ENCODE measurements at places on chromosomes 13 and 19.

DNA sequence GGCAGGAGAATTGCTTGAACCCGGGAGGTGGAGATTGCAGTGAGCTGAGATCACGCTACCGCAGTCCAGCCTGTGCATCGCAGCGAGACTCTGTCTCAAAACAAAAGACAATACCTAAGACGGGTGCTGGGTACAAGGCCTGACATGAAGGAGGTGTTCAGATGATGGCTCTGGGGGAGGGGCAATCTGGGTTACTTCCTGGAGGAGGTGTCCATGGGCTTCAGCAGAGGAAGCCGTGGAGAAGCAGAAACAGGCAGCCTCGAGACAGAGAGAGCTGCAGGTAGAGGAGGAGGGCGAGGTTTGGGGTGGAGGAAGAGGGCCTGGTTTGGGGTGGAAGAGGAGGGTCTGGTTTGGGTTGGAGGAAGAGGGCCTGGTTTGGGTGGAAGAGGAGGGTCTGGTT lies 3.6 kb downstream of the MISP start:
- no peak for DNase-seq

DNA sequence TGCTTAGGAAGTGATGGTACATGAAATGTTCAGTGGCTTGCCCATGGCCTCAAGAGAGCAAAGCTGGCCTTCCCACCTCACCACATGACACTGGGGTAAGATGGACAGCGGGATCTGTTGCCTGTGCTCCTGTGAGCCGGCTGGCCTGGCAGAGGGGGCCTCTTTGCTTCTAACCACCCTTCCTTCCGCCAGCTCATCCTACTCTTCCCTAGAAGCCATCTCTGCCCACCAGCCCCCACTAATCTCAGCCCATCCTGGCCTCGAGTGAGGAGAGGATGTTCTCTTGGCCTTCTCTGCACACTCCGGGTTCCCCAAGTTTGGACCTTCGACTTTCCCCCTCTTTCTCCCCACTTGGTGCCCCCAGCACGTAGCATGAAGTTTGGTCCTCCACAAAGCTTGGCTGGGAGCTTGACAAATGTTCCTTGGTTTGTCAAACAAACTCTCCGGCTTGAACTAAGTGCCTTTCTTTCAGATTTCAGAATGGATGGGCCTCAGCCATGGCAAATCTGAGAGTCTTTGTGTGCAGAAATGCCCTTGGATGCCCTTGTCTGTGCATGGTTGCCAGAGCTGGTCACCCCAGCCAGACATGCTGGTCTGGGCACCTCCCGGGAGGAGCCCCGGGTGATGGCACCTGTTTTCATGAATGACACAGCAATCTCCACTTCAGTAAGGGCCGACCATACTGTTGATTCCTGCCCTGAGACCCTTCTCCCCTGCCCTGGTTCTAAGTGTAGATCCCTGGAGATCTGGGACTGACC lies 145.5 kb downstream of the URI1 start:
- DNase-seq: no peak

- no peak for DNase-seq
Measured at GRCh38 chr19:44741258-44741731, 7.2 kb upstream of the BCL3 start.

DNA sequence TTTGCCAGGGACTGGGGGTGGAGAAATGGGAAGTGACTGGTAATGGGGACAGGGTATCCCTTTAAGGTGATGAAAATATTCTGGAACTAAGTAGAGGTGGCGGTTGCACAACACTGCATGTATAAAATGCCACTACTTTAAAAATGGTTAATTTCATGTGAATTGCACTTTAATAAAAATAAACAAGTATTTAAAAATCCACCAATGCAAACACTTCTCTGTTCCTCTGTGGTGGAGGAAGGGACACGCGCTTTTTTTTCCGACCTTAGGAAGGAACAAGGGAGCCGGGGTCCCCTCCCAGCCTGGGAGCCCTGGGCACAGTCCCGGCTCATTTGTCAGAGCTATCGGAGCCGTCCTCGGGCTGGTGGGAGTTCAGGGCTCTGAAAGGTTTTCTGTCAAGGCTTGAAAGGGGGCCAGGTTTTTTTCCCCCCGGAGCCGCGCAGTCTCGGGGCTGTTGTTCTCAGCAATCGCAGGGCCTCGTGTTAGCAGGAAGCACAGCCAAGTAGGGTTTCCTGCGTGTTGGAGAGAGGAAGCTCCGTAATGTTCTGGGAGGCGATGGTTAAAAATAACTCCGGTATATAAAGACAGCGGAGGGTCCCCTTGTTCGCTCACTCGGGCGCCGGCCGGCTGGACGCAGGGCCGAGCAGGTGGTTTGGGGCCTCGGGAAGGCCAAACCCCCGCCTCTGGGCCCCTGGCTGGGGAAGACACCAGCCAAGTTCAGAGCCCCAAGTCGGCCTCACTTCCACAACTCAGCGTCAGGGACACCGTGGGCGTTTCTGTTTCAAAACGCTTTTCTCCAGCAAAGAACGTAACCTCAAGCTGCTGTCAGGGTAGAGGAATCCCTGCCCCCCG lies 41.2 kb upstream of the KLF2 start:
- DNase-seq: peak; percentile 78

- DNase-seq: no peak
Measured at GRCh38 chr13:30974350-30974749, 41.9 kb downstream of the TEX26 start.

DNA sequence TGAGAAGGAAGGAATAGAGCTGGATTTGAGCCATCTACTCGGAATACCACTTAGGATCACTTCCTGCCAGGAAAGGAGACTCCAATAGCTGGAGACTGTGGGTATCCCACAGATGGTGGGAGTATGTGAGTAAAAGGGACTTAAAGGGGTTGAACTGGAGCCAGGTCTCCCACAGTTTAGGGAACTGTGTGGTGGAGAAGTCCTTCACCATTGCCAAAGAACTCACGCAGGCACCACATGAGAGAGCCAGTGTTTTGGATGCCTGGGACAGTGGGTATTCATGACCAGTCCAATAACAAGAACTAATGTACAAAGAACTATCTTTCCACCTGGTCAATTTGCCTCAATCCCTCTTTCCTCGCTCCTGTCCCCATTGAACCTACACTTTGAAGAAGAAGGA lies 24.4 kb upstream of the MYCBP2 start:
- DNase-seq: no peak

- DNase-seq: peak; percentile 81
Measured at GRCh38 chr19:7488736-7489353, at the start of gene PEX11G. Gene PEX11G, minus strand, starts transcription at chr19:7489035. Its CDS starts 25 bp downstream, at chr19:7489010.

GRCh38 chr19:35088131-35088913 lies 27.3 kb upstream of the FXYD3 start:
- DNase-seq: no peak

DNA sequence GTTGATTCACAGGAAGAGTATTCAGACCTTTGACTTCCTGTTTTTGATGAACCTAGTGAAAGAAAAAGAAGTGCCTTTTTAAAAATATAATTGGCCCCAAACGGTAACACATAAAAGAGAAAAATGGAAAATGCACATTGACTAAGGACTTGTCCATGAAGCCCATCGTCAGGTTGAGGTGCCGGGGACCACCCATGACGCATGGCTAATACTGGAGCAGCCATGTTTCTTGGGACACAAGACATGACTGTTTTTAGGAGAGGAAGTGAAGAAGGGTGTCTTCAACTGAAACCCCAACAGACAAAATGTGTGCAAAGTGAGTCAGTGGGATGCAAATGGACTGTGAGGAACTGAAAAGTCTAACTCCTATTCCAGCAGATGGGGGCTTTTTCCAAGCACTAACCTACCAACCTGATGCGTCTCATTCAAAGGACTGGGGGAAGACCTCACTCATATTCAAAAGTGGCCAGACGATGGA lies 459.4 kb downstream of the FOXO1 start:
- no peak for DNase-seq

GRCh38 chr13:45811891-45812694 lies 39.5 kb downstream of the SIAH3 start:
- no peak for DNase-seq

GRCh38 chr13:65670014-65670625 lies 1560.0 kb downstream of the PCDH9 start:
- DNase-seq: no peak
